ENCODE measurements at places on chromosomes 2 and 18. TPM values are rescaled to one million over a fixed set of nuclear protein-coding genes. Genes with fewer than 3 reads are reported as not detected.

GRCh38 chr2:201139836-201140604, 24.1 kb downstream of the CFLAR start:
- peaks cover 73% of the 10 kb centered on the region for H3K36me3 ChIP-seq
- no peak overlapping the region for H3K4me3 ChIP-seq
- no peak overlapping the region for H3K27ac ChIP-seq

DNA sequence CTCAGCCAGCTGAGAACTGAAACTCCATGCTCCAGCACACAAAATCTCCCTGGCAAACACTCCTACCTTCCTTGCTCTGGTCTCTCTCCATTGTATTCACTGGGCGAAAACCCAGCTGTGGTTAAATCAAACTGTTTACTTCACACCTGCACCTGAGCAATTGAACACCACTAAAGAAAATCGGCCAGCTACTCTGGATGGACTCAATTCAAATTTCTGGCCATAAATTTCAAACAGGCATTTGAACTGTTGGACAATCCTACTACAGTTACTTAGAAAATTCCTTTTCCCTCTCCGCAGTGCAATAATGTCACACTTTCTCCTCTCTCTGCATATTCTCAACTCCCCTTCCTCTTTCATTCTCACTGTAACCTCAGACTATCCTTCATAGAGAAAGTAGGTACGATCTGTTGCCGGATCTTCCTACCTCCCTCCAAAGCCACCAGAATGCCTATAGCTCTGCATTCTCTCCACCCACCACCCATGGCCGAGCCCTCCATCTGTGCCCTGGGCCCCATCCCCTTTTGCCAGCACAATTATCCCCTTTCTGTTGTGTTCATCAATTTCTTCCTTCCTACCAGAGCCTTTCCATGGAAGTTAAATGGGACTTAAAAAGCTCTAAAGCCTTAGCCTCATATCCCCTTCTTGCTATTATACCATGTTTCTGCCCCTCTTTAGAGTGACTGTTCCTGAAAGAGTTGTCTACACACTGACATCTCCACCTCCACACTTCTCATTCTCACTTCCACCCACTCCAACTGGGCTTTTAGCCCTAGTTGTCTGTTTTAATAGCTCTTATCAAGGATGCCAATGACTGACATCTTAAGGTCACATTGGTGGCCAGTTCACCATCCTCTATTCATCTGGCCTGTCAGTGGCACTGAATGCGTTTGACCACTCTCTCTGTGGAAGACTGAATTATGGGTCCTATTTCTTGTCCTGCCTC, 127.5 kb upstream of the SLC1A4 start:
- no peak overlapping the region for H3K4me3 ChIP-seq
- no peaks in the 10 kb centered on the region for H3K27me3 ChIP-seq
- peaks cover 54% of the 10 kb centered on the region for H3K4me1 ChIP-seq
- H3K36me3 ChIP-seq: no peaks in the 10 kb centered on the region
- DNase-seq: peak; percentile 79
- H3K27ac ChIP-seq: peak overlapping the region; percentile 4

- no peaks in the 10 kb centered on the region for H3K4me1 ChIP-seq
- H3K36me3 ChIP-seq: no peaks in the 10 kb centered on the region
- H3K27ac ChIP-seq: no peak overlapping the region
- H3K4me3 ChIP-seq: no peak overlapping the region
- H3K27me3 ChIP-seq: no peaks in the 10 kb centered on the region
Observed at GRCh38 chr2:46259777-46260168, 37.4 kb upstream of the EPAS1 start.

Gene RBBP8
- total RNA-seq: 40.2 TPM

DNA sequence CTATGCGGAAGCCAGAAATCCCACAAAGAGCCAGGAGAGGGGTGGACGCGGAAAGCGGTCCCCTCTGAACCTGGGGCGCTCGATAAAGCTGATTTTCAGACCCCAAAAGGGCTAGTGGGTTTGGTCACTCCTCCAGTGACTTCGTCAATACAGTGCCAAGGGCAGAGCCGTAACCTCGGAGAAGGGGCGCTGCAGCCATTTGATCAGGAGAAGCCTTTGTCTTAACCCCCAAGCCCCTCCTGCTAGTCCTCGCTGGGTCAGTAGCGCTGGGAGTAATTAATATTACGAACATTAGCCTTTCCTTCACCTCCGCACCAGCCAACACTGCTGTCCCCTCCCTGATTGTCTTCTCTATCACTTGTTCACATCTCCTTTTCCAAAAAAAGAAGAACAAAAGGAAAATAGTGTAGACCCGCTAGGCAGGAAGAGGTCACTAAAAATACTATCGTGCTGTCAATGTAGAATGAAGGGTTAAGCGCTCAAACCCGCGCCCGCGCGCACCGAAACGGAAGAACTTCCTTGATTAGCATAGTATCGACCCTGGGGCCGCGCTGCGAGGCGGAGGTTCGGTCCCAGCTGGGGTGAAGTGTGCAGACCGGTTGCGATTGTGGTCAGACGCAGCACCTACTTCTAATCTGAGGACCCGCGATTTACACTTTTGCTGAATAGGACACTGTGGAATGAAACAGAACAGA, 63.2 kb upstream of the MAPRE2 start:
- DNase-seq: peak; percentile 66
- H3K36me3 ChIP-seq: no peaks in the 10 kb centered on the region
- H3K4me3 ChIP-seq: peak overlapping the region; percentile 75
- peak overlapping the region; percentile 57 for H3K27ac ChIP-seq
- peaks cover 48% of the 10 kb centered on the region for H3K27me3 ChIP-seq

Gene CNDP1
- total RNA-seq: not detected

DNA sequence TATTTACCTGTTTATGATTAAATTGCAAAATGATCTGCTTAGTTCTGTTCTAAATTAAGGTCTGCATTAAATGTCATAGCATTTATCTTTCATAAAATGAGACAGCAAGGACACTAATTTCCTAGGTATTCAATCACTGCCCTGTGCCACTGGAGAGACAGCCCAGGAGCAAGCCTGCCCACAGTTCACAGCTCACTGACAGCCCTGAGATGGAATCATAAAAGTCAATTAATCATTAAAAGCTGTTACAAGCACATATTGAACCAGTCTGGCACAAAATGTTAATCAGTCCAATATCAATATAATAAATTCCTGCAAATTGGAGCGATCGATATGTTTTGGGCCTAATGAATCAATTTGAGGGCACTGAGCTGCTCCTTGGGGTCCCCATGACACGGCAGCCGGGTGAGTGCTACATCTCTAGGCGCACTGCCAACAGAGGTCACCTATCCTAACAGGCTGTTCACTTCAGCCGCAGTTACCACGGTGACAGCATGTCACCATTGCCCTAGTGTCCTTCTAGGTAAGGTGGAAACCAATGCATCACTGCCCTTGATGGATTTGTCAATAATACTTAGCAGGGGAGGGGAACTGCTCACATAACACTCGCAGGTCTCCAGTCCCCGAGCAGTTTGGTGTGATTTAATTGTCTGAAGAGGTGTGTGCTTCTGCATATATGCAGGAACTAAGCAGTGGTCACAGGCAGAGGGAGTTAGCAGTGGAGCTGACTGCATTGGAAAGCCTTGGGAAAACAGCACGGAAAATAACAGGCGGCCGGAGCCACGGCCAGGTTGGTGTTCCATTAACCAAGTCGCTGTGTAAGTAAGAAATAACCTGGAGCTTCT, 47.3 kb downstream of the POU3F3 start:
- DNase-seq: no peak
- H3K4me3 ChIP-seq: no peak overlapping the region
- no peaks in the 10 kb centered on the region for H3K36me3 ChIP-seq
- no peak overlapping the region for H3K27ac ChIP-seq
- H3K4me1 ChIP-seq: no peaks in the 10 kb centered on the region

DNA sequence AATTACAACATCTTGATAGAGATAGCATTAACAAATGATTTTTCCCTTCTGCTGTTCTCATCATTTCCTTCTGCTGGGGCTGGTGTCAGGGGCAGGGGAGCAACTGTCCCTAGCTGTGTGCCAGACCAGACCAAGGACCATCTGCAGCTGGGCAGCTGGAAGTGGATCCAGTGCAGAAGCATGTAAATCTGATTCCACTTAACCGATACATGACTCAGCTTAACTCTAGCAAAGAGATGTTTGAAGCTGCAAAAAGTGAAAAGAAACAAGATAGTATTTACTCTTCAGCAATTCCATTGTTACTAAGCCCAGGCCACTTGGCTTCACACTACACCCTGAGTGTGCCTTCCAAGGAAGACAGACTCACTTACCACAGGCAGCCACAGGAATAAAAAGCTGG, 151.1 kb downstream of the GALNT1 start:
- H3K36me3 ChIP-seq: no peaks in the 10 kb centered on the region
- no peak for DNase-seq
- peaks cover 19% of the 10 kb centered on the region for H3K4me1 ChIP-seq
- H3K27me3 ChIP-seq: no peaks in the 10 kb centered on the region
- peak overlapping the region; percentile 24 for H3K27ac ChIP-seq

DNA sequence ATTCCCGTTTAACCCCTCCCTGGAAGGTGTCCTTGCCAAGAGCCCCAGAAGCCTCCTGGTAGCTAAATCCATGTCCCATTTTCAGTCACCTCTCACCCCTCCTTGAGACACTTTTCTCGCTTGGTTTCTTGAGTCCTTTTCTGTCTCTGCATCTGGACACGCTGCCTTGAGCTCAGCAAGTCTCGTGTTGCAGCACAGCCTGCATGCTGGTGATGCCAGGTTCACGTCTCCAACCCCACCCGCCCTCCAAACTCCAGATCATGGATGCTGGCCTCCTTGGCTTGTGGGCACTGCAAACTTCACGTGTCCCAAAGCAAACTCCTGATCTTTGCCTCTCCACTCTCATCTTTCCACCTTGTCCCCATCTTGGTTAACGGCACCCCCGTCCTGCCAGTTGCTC, 39.3 kb downstream of the CENPO start:
- H3K27ac ChIP-seq: no peak overlapping the region
- no peak overlapping the region for H3K4me3 ChIP-seq
- DNase-seq: peak; percentile 19
- no peaks in the 10 kb centered on the region for H3K27me3 ChIP-seq
- no peaks in the 10 kb centered on the region for H3K36me3 ChIP-seq

Gene L3MBTL4
- total RNA-seq: 0.88 TPM

GRCh38 chr2:65765376-65765775, 333.0 kb upstream of the SPRED2 start:
- no peaks in the 10 kb centered on the region for H3K36me3 ChIP-seq
- H3K27me3 ChIP-seq: no peaks in the 10 kb centered on the region
- H3K4me3 ChIP-seq: no peak overlapping the region
- H3K27ac ChIP-seq: no peak overlapping the region

- H3K4me3 ChIP-seq: no peak overlapping the region
- H3K27me3 ChIP-seq: no peaks in the 10 kb centered on the region
- no peaks in the 10 kb centered on the region for H3K36me3 ChIP-seq
- peaks cover 23% of the 10 kb centered on the region for H3K4me1 ChIP-seq
- no peak overlapping the region for H3K27ac ChIP-seq
Observed at GRCh38 chr2:220143336-220143735, 515.9 kb downstream of the SLC4A3 start.

- no peak overlapping the region for H3K4me3 ChIP-seq
- no peaks in the 10 kb centered on the region for H3K4me1 ChIP-seq
- no peaks in the 10 kb centered on the region for H3K36me3 ChIP-seq
- H3K27me3 ChIP-seq: no peaks in the 10 kb centered on the region
Observed at GRCh38 chr2:194319222-194319992, 1337.6 kb upstream of the SLC39A10 start.

- H3K36me3 ChIP-seq: no peaks in the 10 kb centered on the region
- H3K4me3 ChIP-seq: no peak overlapping the region
- H3K27me3 ChIP-seq: no peaks in the 10 kb centered on the region
- no peak overlapping the region for H3K27ac ChIP-seq
- no peak for DNase-seq
- H3K4me1 ChIP-seq: peaks cover 7% of the 10 kb centered on the region
Observed at GRCh38 chr2:188773075-188773474, 201.1 kb upstream of the COL3A1 start.

DNA sequence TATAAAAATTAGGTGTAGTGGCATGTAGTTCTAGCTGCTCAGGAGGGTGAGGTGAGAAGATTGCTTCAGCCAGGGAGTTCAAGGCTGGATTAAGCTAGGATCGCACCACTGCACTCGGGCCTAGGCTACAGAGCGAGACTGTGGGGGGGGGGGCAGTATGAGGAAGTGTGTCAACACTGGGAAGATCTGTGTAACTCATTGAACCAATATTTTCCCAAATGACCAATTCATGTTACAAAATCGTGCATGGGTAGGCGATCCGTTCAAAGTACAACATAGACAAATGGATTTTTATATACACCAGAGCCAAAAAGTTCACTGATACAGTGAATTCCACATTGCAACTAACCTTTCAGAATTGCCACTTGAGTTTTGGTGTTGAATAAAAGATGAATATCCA, 8.1 kb downstream of the SMAD4 start:
- no peaks in the 10 kb centered on the region for H3K27me3 ChIP-seq
- peaks cover 18% of the 10 kb centered on the region for H3K4me1 ChIP-seq
- no peak overlapping the region for H3K4me3 ChIP-seq
- DNase-seq: no peak

Gene MPP4
- total RNA-seq: 2.1 TPM

Gene GATA6
- total RNA-seq: 10.9 TPM

GRCh38 chr18:13435586-13436333, 217.2 kb downstream of the LDLRAD4 start:
- no peaks in the 10 kb centered on the region for H3K36me3 ChIP-seq
- peaks cover 15% of the 10 kb centered on the region for H3K4me1 ChIP-seq
- H3K27me3 ChIP-seq: peaks cover 8% of the 10 kb centered on the region
- peak overlapping the region; percentile 52 for H3K27ac ChIP-seq
- no peak for DNase-seq
